CD4-positive, CD25-positive, alpha-beta regulatory T cell (primary cell): ENCODE measurements at places on chromosomes 4 and X.

- DNase-seq, result no peak
Measured at GRCh38 chrX:122788216-122788615, 395.9 kb upstream of the GRIA3 start.

DNA sequence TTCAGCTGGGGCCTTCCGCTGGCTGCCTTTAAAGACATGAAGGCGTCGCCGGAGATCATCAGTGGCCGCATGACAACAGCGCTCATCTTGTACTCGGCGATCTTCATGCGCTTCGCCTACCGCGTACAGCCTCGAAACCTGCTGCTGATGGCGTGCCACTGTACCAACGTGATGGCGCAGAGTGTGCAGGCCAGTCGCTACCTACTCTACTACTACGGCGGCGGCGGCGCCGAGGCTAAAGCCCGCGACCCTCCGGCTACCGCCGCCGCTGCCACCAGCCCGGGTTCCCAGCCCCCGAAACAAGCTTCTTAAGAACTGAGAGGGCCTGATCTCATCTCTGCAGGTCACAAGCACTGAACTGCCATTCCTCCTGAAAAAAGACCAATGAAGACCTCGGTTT, 437 bp downstream of the MPC1L start:
- DNase-seq, result no peak

GRCh38 chrX:23127586-23127985, 127.8 kb downstream of the DDX53 start:
- DNase-seq, result no peak

DNA sequence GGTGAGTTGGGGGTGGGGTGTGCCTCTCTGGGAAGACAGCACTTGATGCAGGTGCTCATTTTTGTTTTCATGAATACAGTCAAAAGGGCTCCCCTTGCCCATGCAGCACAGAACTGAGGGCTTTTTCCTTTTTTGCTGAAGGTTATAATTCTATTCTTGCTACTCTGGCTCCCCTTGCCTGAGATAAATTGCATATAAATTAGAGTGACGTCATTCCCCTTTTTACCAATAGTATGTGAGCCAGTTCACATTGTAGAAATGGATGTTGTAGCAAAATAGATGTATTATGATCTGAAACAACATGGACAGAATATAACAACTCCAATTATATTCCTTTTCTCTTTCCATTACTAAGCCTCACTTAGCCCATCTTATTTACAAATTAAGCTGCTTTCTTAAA, 28.4 kb downstream of the CXorf58 start:
- DNase-seq, result no peak

- no peak for DNase-seq
Measured at GRCh38 chr4:2075987-2076907, 17.1 kb downstream of the NAT8L start.

DNA sequence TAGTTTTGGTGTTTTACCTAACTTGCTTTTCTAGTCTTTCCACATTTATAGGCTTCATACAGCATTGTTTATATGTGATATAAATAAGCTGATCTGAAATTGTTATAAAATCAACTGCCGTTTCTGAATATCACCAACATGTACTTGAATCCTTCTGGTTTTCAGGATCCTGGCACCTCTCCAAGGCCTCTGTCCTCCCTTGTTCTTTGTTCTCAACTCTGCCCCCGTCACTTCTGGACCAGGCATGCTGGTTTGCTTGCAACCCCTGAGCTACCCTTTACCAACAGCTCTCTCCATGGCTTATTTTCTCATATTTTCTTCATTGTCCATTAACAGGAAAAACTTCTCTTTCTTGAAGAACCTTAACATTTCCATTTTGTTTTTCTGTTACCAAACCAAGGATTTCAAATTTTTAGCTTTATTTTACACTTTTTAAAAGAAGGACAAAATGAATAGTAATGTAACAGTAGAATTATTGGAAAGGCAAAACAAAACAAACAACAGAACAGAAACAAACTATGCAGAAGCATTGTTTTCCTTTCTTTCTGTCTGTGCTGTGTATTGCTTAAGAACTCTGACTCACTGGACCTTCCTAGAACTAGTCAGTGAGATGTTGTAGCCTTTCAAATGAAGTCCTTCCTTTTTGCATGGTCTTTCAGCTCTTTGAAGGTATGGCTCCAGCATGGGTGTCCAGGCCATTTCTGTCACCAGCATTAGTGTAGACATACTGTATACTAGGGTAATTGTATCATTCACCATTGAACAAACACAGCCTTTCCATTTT, 44.8 kb downstream of the BANK1 start:
- no peak for DNase-seq

DNA sequence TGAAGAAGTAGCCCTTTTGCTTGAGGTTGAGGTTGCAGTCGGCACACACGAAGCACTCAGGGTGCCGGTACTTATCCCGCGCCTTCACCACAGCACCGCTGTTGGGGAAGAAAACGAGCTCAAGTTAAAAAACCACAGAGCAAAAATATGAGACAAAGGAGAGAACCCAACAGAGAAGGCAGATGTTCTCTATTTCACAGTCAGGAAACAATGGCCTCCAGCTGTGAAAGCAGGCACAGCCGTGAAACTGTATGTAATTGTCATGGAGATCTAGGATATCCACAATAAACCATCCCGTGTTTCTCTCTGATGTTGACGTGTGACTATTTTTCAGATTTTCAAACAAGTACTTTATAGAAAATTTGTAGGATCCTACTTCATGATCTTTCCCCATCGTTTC, 30.9 kb upstream of the CCDC110 start:
- DNase-seq, result no peak

GRCh38 chr4:135357091-135357490, 1155.5 kb upstream of the PABPC4L start:
- DNase-seq, result no peak

DNA sequence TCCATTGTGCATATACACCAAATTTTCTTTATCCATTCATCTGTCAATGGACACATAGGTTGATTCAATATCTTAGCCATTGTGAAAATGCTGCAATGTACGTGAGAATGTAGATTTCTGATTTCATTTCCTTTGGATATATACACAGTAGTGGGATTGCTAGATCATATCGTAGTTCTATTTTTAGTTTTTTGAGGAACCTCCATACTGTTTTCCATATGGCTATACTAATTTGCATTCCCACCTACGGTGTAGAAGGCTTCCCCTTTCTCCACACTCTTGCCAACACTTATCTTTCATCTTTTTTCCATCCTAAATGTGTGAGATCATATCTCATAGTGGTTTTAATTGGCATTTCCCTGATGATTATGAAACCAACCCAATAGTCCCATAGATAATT, 43.4 kb downstream of the ING2 start:
- no peak for DNase-seq

DNA sequence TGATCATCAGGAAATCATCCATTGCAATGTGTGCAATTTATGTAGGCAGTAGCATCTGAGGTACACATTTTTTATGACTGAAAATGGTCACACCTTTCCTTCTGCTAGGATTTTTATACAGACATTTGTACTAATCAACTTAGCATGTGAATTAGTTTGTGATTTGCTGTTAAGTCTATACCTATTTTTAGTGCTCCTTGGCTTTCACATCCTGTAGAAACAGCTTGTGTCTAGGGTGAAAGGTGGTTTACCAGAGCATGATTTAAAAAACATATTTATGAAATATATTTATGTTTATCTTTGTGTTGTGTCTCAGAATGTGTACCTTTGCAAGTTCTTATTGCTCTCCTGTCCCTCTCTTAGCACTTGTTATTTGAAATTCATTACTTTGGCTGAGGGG, 916.0 kb downstream of the TECRL start:
- DNase-seq, result no peak

GRCh38 chrX:85996555-85996954, 50.8 kb downstream of the CHM start:
- DNase-seq, result no peak

- DNase-seq, result no peak
Measured at GRCh38 chrX:18895189-18895951, 88.5 kb downstream of the PHKA2 start.

DNA sequence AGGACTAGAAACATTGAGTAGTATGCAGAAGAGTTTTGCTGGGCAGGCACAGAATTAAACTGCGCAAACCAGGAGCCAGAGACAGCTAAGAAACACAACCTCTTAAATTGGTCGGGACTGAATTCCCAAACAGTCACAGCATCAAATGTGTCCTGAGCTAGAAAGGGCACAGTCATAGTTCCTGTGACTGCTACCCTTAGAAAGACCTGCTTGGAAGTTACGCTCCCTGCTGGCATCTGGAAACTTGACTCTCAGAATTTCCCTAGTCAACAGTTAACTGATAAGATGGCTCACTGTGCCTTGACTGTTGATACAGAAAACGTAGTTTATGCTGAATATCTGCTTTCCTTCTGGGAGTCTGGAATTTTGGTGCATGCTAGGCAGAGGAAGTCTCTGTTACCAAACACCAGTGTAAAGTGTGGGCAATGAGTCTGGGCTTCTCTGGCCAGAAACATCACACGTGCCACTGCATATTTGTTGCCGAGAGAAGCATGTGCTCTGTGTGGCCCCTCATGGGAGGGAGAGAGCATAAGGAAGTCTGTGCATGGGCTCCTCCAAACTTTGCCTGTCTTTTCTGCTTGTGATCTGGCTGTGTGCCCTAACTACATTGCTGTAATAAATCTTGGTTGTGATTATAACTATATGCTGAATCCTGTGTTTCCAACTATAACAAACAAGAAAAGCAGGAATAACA, 11.6 kb upstream of the EOLA2 start:
- no peak for DNase-seq

DNA sequence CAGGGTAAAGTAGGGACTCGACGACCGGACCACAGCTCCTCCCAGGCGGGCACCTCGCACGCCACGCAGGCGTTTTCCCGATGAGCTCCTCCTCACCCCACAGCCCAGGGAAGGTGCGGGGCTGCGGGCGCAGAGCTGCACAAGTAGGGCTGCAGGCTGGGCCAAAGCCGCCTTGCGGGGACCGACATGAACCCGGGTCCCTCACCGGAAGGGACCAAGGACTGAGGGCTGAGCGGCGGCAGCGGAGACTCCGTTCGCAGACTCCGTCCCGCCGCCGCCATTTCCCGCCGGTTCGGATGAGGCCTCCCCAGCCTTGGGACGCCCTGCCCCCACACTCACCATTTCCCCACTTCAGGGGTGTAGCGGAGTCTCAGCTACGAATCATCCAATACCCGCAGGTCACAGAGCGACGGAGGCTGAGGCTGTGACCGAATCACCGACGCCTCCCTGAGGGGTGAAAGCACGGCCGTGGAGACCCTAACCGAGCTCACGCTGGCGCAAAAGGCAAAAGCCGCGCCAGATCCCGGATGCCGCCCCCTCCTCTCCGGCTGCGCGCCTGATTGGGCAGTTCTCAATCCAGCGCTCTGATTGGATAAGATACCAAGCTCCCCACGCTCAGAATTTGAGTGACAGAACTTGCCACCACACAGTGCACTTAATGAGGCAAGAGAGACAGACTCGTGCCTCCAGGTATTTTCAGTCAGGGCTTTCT, at the start of gene ZNF732:
Gene ZNF732 (minus strand): TSS at position 506 of the 712 bp plus-strand sequence. CDS start 164 bp downstream, at position 342.
- no peak for DNase-seq

- DNase-seq, result no peak
Measured at GRCh38 chr4:6644792-6645530, 4.5 kb downstream of the MRFAP1 start.

GRCh38 chrX:928606-929005, 283.8 kb downstream of the CRLF2 start:
- DNase-seq, result no peak

- no peak for DNase-seq
Measured at GRCh38 chrX:19886883-19887531, 393 bp downstream of the SH3KBP1 start.

DNA sequence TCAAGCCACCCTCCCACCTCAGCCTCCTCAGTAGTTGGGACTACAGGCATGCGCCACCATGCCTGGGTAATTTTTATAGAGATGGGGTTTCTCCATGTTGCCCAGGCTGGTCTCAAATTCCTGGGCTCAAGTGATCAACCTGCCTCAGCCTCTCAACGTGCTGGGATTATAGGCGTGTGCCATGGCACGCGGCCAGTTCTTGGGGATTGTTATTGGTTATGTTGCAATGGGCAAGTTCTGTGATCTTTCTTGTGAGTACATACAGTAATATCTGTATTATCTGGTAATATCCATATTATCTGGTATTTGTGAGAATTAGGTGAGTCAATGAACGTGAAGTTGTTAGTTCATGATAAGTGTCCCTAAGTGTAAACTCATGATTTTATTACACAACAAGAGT, 90.3 kb upstream of the TBL1X start:
- no peak for DNase-seq

DNA sequence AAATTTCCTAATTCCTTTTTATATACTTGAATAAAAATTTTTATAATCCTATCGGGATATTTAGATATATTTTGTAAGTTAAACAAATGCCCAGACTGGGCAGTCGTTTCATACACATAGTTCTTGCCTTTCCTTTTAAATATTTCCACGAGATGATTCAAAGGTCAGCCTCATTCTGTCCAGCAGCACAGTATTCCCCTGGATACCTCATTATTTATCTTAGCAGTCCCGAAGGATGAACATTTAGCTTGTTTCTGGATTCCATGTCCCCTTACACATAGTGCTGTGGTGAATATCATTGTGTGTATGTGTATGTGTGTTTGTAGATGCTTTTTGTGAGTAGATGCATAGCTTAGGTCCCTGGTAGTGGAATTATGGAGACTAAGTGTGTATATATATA, 38.3 kb downstream of the RAPGEF2 start:
- no peak for DNase-seq

GRCh38 chrX:13721819-13722519, 12.5 kb downstream of the TRAPPC2 start:
- no peak for DNase-seq

DNA sequence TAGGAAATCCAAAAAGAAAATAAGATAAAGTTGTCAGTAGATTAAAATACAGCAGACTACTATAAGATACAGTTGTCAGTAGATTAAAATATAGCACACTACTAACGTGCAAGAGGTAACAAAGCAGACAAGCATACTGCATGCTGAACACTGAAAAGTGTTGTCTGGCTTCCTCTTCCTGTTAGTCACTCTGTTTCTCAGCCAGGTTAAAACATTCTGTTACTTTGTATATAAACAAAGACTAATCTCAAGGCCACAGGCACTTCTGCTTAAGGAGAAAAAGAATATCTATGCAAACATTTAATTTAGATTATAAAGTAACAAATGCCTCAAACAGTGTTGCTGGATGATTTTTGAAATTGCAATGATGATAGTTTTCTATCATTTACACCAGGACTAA, 41.0 kb upstream of the SCD5 start:
- DNase-seq, result no peak

GRCh38 chr4:160717848-160718247, 1446.0 kb downstream of the FSTL5 start:
- DNase-seq, result no peak

DNA sequence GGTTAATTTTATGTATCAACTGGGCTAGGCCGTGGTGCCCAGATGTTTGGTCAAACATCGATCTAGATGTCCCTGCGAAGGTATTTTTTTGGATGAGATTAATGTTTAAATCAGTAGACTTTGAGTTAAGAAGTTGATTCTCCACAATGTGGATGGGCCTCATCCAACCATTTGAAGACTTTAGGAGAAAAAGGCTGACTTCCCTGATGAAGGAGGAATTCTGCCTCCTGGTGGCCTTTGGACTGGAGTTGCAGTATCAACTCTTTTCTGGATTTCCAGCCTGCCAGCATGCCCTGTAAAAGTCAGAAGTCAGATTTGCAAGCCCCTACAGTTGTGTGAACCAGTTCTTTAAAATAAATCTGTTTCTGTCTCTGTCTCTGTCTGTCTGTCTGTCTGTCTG, 91.4 kb downstream of the STK32B start:
- no peak for DNase-seq

- no peak for DNase-seq
Measured at GRCh38 chr4:147709999-147710398, 21.9 kb upstream of the ARHGAP10 start.

GRCh38 chr4:90126805-90127204, 389 bp upstream of the CCSER1 start:
- DNase-seq, result no peak
